Thymus (tissue), 14 donors: ENCODE measurements at places on chromosomes 11 and 22. TPM values are rescaled to one million over a fixed set of nuclear protein-coding genes. Genes with fewer than 3 reads are reported as not detected.

Gene TNKS1BP1
- 22.8 TPM for total RNA-seq

Gene CHID1
- total RNA-seq, result 17.8 TPM

Gene TTC36
- total RNA-seq, result 0.19 TPM

Gene OR2AG2
- 0.05 TPM for total RNA-seq

Gene RAPSN
- total RNA-seq, result 0.42 TPM

Gene NXPE1
- total RNA-seq, result 0.05 TPM

Gene OR51B4
- total RNA-seq, result not detected

Gene SLC22A6
- not detected for total RNA-seq

Gene PANX3
- total RNA-seq, result not detected

Gene OMP
- total RNA-seq, result not detected

Gene P2RY2
- total RNA-seq, result 0.52 TPM

Gene SAA2
- total RNA-seq, result 7.9 TPM

Gene CBLIF
- not detected for total RNA-seq

Gene OR8G1
- total RNA-seq, result not detected

DNA sequence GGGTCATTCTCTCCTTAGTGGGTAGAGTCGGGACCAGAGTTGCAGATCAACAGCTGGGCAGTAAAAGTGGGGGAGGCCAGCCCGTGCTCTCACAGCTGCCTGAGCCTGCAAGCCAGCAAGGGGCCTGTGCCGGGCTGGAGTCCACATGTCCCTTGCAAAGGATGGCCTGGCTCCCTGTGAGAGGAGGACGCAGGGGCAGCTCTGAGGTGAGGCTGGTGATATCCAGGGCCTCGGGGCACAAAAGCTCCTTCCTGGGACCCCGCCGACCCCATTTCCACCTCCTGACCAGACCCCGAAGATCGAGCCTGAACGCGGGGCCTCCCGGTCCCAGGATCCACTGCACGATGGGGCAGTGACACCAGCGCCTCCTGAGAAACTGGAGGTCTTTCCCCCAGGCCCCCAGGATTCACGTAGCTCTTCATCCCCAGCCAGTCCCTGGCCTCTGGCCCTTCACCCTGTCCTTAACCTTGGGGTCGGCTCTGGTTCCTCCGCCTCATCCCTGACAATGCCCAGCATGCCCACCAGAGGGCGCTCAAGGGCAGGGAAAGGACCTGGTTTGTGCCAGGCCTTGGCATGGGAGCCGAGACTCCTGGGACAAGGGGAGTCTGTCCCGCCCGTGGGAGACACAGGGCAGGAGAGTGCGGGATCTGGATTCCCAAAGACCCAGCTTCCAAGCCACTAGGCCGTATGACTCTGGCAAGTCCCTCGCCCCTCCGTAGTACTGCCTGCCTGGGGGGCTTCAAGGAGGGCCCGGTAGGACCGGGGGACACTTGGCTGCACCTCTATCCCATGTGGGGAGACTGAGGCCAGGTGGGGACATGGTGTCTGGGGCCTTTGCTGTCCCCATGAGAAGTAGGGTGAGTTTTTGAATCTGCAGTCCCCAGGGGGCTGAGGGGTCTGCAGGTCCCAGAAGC is 17.8 kb upstream of the WNT7B start:
- peaks cover 16% of the 10 kb centered on the region for H3K4me1 ChIP-seq
- H3K27ac ChIP-seq, result no peak overlapping the region

- no peak for DNase-seq
- H3K27me3 ChIP-seq, result peaks cover 73% of the 10 kb centered on the region
- H3K4me1 ChIP-seq, result no peaks in the 10 kb centered on the region
These were observed 119.4 kb downstream of the HIPK3 start for GRCh38 chr11:33376331-33377310.

DNA sequence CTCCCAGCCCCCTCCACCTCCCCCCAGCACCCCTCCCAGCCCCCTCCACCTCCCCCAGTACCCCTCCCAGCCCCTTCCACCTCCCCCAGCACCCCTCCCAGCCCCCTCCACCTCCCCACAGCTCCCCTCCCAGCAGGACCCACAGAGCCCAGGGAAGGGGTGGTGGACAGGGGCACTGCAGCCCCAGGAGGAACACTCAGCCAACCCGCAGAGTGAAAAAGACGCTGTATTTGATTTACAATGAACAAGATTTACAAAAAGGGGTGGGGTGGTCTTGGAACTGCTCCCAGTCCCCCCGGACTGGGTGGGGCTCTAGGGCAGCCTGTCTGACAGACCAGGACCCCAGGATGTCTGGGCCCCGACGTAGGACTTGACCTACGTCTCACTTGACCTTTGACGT is 4.6 kb upstream of the MAPK11 start:
- peaks cover 38% of the 10 kb centered on the region for H3K27me3 ChIP-seq
- no peak overlapping the region for H3K4me3 ChIP-seq
- H3K4me1 ChIP-seq, result peaks cover 6% of the 10 kb centered on the region
- DNase-seq, result no peak
- H3K27ac ChIP-seq, result no peak overlapping the region

DNA sequence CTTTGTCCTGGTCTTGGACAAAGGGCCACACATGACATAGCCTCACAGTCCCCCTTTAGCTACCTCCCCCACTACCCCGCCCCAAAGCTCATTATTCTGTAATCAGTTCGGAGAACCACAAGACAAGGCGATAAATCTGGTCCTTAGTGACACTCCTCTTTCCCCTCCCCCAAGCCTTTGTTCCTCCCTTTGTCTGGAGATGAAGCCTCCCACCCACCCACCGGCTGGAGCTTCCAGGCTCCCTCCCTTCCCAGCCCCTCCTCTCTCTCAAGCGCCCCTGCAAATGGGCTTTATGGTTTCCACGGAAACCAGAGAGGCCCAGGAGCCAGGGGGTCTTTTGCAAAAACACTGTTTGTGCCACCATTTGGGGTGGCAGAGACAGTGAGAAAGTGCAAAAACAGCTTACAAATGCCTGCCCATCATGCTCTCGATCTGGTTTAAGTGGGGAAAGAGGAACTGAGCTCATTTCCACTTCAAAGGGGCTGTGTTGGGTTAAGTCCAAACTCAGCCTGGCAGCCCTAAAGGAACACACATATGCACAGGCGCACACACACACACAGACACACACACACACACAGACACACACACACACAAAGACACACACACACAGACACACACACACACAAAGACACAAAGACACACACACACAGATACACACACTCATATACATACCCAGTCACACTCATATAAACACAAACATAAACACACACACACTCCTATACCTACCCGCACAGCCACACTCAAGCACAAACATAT is 23.5 kb downstream of the APLNR start:
- no peak overlapping the region for H3K4me3 ChIP-seq
- H3K27me3 ChIP-seq, result no peaks in the 10 kb centered on the region
- no peak for DNase-seq
- no peak overlapping the region for H3K27ac ChIP-seq
- peaks cover 5% of the 10 kb centered on the region for H3K4me1 ChIP-seq
- no peaks in the 10 kb centered on the region for H3K36me3 ChIP-seq

- H3K27me3 ChIP-seq, result no peaks in the 10 kb centered on the region
- H3K4me3 ChIP-seq, result no peak overlapping the region
- no peaks in the 10 kb centered on the region for H3K36me3 ChIP-seq
- DNase-seq, result no peak
- H3K4me1 ChIP-seq, result no peaks in the 10 kb centered on the region
These were observed 143.2 kb downstream of the BBOX1 start for GRCh38 chr11:27183672-27184457.

GRCh38 chr11:68142028-68142412 is 20.8 kb upstream of the CHKA start:
- no peak overlapping the region for H3K27ac ChIP-seq
- peaks cover 27% of the 10 kb centered on the region for H3K4me1 ChIP-seq
- no peak overlapping the region for H3K4me3 ChIP-seq
- no peaks in the 10 kb centered on the region for H3K36me3 ChIP-seq
- no peaks in the 10 kb centered on the region for H3K27me3 ChIP-seq
- no peak for DNase-seq

GRCh38 chr11:27902981-27903624 is 202.8 kb upstream of the BDNF start:
- DNase-seq, result no peak
- no peak overlapping the region for H3K27ac ChIP-seq
- no peaks in the 10 kb centered on the region for H3K27me3 ChIP-seq
- H3K4me1 ChIP-seq, result no peaks in the 10 kb centered on the region

DNA sequence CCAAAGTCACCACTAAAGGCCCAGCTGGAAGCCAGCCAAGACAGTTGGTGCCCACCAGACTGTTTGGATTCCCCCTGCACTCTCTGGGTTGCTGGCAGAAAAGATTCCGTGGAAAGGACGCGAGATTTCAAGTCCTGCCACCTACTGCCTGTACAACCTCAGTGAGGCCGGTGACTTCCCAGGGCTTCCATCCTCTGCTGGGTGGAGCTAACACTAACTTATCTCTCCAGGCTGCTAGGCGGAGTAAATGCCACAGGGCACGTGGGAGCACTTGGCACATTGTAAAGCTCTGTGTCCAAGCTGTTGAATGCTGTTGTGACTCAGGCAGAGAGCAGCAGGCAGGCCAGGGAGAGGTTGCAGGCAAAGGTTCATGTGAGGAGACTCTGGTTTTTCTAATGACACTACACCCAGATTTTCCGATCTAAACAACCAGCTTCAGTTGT is 50.9 kb upstream of the CDON start:
- H3K4me3 ChIP-seq, result no peak overlapping the region
- no peaks in the 10 kb centered on the region for H3K36me3 ChIP-seq
- no peak for DNase-seq
- no peak overlapping the region for H3K27ac ChIP-seq

GRCh38 chr11:64216879-64217278 is 9.1 kb downstream of the TRPT1 start:
- no peak for DNase-seq
- H3K4me1 ChIP-seq, result no peaks in the 10 kb centered on the region
- H3K27me3 ChIP-seq, result no peaks in the 10 kb centered on the region
- H3K27ac ChIP-seq, result no peak overlapping the region
- no peak overlapping the region for H3K4me3 ChIP-seq
- peaks cover 62% of the 10 kb centered on the region for H3K36me3 ChIP-seq

GRCh38 chr11:124753205-124753604 is 1.1 kb upstream of the VSIG2 start:
- no peak overlapping the region for H3K27ac ChIP-seq
- no peaks in the 10 kb centered on the region for H3K36me3 ChIP-seq
- peaks cover 2% of the 10 kb centered on the region for H3K4me1 ChIP-seq
- peaks cover 72% of the 10 kb centered on the region for H3K27me3 ChIP-seq

DNA sequence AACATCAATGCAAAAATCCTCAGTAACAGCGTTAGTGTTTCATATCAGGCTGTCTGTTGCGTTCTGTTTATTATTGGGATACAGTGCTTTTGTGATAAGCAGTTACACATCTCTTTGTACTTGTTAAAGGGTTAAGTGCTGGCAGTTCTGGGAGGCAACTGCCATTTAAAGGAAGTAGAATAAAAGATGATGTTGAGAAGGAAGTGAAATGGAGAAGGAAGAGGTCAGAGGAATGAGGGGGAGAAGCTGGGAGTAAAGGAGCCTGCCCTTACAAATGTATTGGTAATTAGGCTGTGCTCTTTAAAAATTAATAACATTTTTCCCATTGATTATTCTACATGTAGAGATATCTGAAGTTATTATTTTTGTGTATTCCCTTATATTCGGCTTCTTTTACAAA is 674.7 kb downstream of the NTM start:
- no peaks in the 10 kb centered on the region for H3K4me1 ChIP-seq
- H3K27me3 ChIP-seq, result no peaks in the 10 kb centered on the region
- DNase-seq, result no peak
- H3K36me3 ChIP-seq, result no peaks in the 10 kb centered on the region

GRCh38 chr22:49962751-49963646 is 2.4 kb downstream of the PIM3 start:
- H3K27me3 ChIP-seq, result no peaks in the 10 kb centered on the region
- no peak for DNase-seq
- peak overlapping the region; percentile 61 for H3K27ac ChIP-seq
- H3K4me3 ChIP-seq, result peak overlapping the region; percentile 59

DNA sequence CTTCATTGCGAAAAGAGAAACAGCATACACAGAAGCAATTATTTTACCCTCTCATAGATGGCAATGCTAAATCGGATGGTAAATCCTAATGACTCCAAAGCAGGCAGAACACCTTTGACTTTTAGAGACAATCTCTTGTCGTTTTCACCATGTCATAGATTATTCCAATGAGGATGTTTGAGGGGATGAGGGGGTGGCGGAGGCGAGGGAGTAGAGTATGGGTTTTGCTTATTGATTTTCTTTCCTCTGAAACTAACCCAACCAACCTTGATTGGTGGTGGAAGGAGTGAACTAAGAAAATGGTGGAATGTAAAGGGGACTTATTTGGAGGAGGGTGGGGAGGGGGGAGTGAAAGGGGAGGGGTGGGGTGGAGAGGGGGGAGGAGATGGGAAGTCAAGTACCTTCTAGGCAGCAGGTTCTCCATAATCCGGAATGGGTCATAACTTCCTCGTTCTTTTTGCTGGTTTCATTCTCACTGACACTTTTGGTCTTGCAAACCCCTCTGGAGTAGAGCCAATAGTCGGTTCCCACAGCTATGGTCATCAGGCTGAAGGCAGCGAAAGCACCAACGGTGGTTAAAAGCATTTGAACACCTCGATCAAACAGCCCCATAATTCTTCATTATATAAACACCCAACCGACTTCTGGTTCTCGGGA is 1.5 kb downstream of the CACNG2 start:
- H3K4me3 ChIP-seq, result no peak overlapping the region
- no peak overlapping the region for H3K27ac ChIP-seq
- peaks cover 29% of the 10 kb centered on the region for H3K27me3 ChIP-seq
- no peaks in the 10 kb centered on the region for H3K36me3 ChIP-seq

DNA sequence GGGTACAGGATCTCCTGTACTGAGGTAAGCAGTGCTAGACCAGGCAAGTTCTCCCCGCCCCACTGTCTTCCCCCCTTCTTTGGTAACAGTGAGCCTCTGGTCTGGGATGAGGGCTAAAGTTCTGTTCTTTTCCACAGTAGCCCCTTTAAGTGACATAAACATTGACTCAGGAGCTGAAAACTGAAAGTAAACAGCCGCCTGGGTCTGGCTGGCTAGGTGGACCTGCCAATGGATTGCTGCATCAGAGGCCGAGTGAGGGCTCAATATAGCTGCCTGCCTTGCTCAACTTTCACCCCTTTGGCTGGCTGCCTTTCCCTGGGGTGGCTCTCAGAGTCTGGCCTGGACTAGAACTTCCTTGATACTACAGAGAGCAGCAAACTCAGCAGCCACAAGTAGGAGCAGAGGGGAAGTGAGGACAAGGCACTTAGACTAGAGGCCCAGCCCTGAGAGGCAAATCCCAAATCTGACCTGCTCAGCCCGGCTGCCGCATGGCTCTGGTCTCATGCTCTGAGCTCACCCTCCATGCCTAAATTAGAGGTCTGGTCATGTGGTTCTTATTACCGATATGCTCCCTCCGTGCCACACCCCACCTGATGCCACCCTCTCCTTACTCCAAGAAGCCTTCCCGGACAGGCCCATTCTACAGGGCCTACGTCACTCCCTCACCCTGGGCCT is 9.6 kb upstream of the UCP3 start:
- H3K36me3 ChIP-seq, result peaks cover 26% of the 10 kb centered on the region
- no peak overlapping the region for H3K4me3 ChIP-seq
- H3K27me3 ChIP-seq, result no peaks in the 10 kb centered on the region
- H3K4me1 ChIP-seq, result peaks cover 2% of the 10 kb centered on the region
- no peak for DNase-seq

GRCh38 chr11:15180212-15180792 is 65.6 kb downstream of the INSC start:
- no peaks in the 10 kb centered on the region for H3K27me3 ChIP-seq
- H3K4me1 ChIP-seq, result no peaks in the 10 kb centered on the region
- no peak for DNase-seq
- no peak overlapping the region for H3K4me3 ChIP-seq
- H3K36me3 ChIP-seq, result no peaks in the 10 kb centered on the region

GRCh38 chr11:24755260-24755839 is 258.5 kb downstream of the LUZP2 start:
- no peak overlapping the region for H3K4me3 ChIP-seq
- H3K27ac ChIP-seq, result no peak overlapping the region
- no peak for DNase-seq
- no peaks in the 10 kb centered on the region for H3K4me1 ChIP-seq
- no peaks in the 10 kb centered on the region for H3K27me3 ChIP-seq
